ENCODE measurements at places on chromosomes 7 and 10. TPM values are rescaled to one million over a fixed set of nuclear protein-coding genes. Genes with fewer than 3 reads are reported as not detected.

AOAH gene
- 0.17 TPM for total RNA-seq

PAX4 gene
- not detected for total RNA-seq

GDF2 gene
- not detected for total RNA-seq

WASHC2C gene
- 18.8 TPM for total RNA-seq

MAGI2 gene
- total RNA-seq = 2.4 TPM

MYH16 gene
- not detected for total RNA-seq

ADAM22 gene
- 0.31 TPM for total RNA-seq

EVX1 gene
- total RNA-seq = not detected

PSD gene
- total RNA-seq = 0.35 TPM

HOXA4 gene
- 4.2 TPM for total RNA-seq

HYAL4 gene
- 8.2 TPM for total RNA-seq

NEUROD6 gene
- not detected for total RNA-seq

CLDN4 gene
- 0.61 TPM for total RNA-seq

SLC18A2 gene
- total RNA-seq = 0.10 TPM

GRB10 gene
- 40.4 TPM for total RNA-seq

- no peaks in the 10 kb centered on the region for H3K27me3 ChIP-seq
- H3K27ac ChIP-seq = no peak overlapping the region
- H3K4me1 ChIP-seq = no peaks in the 10 kb centered on the region
- no peaks in the 10 kb centered on the region for H3K36me3 ChIP-seq
- H3K4me3 ChIP-seq = no peak overlapping the region
These were observed 202.9 kb downstream of the ZNF248 start for GRCh38 chr10:37654466-37654865.

DNA sequence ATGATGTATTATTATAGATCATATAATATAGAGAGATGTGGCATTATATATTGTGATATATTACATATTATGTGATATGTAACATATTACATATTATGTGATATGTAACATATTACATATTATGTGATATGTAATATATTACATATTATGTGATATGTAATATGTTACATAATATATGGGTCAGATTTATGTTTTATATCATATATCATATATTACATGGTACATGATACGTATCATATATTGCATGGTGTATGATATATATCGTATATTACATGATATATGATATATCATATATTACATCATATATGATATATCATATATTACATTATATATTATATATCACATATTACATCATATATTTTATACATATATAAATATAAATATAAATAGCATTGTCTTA lies 164.1 kb upstream of the NEBL start:
- no peak overlapping the region for H3K4me3 ChIP-seq
- no peaks in the 10 kb centered on the region for H3K4me1 ChIP-seq
- no peaks in the 10 kb centered on the region for H3K36me3 ChIP-seq

DNA sequence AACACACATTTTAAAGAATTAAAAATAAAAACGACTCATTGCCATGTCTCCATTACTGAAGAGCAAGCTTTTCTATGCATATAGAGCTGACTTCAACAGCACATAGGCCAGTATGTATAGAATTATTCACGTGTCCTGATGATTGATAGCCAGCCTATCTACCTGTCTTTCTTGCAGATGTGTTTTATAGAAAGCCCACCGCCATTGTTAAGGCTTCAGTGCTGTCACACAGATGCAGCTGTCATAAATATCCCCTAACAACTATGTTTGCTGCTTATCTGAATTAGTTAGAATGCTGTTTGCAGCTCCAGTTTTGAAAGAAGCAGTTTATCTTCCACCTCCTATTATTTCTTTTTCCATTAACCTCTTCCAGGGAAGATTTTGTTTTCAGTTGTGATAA lies 235.9 kb downstream of the SLC25A13 start:
- DNase-seq = no peak
- H3K4me1 ChIP-seq = no peaks in the 10 kb centered on the region
- no peaks in the 10 kb centered on the region for H3K27me3 ChIP-seq
- H3K27ac ChIP-seq = no peak overlapping the region

DNA sequence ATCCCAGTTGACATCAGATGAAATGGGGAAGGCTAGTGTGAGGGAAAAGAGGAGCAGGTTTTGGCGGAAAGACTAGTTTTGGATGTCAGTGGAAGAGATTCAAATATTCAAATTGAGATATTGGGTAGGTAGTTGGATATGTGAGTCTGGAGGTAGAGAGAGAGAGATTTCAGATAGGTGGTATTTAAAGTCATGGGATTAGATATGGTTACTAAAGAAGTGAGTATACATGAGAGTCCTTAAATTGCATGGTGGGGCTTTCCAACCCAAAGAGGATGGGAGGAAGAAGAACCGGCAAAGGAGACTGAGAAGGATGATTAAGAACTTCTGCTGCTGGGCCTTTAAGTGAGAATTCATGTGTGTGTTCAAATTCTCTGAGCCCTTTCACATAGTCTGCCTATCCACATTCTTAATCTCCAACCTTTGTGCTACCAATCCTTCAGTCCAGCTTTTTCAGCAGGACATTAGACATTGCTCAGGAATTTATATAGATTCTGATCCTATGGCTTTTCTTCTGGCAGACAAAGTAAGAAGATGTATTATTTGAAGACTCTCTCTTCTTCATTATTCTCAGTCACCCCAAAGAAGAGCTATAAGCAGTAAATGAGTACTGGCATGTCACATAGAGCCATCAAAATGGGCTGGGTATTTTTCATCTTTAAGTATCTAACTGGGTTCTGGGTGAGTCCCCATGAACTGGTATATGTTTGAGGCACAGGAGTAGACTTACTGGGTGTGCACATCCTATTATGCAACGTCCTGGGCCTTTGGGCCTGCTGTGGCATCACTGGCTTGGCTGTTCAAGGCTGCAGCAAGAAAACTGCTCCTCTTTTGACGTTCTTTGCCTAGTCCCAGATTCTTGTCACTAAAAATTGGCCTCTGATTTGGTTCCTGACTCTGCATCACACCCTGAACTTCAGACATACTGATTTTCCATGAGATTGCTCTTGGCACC lies 33.6 kb downstream of the ST7 start:
- peaks cover 3% of the 10 kb centered on the region for H3K4me1 ChIP-seq
- no peaks in the 10 kb centered on the region for H3K36me3 ChIP-seq
- H3K27ac ChIP-seq = no peak overlapping the region
- H3K27me3 ChIP-seq = no peaks in the 10 kb centered on the region
- no peak overlapping the region for H3K4me3 ChIP-seq
- DNase-seq = no peak

DNA sequence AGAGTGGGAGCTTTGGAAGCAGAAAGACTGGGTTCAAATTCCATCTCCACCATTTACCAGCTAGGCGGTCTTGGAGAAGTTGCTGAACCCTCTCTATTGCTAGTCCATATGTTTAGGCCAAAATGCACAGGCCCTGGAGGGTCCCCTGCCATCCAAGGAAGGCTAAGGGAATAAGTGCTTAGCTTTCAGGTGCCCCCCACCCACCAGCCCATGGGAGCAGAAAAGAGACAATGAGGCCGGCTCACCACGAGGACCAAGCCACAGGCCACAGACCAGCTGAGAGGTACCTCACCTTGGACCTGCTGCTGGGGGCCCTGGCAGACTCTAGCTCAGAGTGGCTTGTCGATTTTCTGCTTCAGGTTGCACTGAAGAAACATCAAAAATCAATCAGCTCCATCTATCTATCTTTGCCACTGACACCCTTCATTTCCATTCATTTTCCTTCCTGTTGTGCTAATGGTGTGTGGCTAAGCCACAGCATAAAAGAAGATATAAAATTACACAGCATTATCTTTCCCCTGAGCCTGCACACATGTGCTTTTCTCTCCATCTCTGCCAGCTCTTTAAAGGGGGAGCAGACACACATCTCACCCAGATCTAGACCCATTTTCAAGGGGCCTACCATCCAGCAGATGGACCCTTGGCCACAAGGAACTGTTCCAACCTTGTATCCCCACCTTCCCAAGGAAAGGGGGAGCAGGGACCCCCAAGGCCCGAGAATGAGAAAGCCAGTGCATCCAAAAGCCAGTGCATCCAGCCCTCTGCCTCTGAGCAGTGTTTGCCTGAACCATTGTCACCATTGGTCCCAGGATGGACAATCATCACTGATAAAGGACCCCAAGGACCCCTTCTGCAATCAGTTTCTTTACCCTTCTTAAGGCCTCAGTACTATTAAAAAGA lies 65.4 kb downstream of the GRID1 start:
- H3K4me1 ChIP-seq = no peaks in the 10 kb centered on the region
- no peak for DNase-seq
- no peak overlapping the region for H3K4me3 ChIP-seq
- no peaks in the 10 kb centered on the region for H3K36me3 ChIP-seq
- H3K27me3 ChIP-seq = no peaks in the 10 kb centered on the region

DNA sequence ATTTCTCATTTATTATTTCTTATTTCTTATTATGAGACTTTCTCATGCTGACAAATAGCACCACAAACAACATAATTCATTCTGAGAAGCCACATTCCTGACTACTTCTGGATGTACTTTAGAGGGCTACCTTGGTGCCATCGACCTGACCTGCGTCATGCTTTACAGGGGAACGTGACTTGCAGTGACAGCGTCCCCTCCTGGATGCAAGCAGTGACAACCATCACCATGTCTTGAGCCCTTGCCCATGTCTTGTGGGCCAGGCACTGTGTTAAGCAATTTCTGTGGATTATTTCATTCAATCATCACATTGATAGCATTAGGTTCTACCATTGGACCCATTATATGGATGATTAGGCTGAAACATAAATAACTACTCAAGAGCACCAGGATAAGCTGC lies 137.0 kb downstream of the ANK3 start:
- H3K27ac ChIP-seq = no peak overlapping the region
- no peaks in the 10 kb centered on the region for H3K36me3 ChIP-seq
- H3K27me3 ChIP-seq = no peaks in the 10 kb centered on the region
- no peaks in the 10 kb centered on the region for H3K4me1 ChIP-seq
- DNase-seq = no peak
- H3K4me3 ChIP-seq = no peak overlapping the region

DNA sequence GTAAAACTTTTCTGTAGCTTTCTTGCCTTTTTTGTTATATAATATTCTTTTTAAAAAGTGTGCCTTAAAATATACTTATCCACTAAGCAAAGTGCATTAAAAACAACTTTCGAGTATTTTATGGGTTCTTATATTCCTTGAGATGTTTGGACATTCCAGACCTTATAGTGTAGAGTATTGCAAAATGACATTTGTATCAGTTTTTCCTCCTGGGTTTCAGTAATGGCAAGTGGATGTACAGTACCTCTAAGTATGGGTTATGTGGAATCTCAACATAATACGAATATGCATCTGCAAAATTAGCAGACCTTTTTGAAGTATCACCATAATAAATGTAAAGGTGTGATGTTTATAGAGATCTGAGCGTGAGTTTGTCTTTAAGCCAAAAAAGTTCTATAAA lies 2.7 kb downstream of the CDK13 start:
- peak overlapping the region; percentile 96 for H3K27ac ChIP-seq
- no peaks in the 10 kb centered on the region for H3K27me3 ChIP-seq
- peak overlapping the region; percentile 86 for H3K4me3 ChIP-seq
- H3K36me3 ChIP-seq = no peaks in the 10 kb centered on the region
- DNase-seq = no peak

DNA sequence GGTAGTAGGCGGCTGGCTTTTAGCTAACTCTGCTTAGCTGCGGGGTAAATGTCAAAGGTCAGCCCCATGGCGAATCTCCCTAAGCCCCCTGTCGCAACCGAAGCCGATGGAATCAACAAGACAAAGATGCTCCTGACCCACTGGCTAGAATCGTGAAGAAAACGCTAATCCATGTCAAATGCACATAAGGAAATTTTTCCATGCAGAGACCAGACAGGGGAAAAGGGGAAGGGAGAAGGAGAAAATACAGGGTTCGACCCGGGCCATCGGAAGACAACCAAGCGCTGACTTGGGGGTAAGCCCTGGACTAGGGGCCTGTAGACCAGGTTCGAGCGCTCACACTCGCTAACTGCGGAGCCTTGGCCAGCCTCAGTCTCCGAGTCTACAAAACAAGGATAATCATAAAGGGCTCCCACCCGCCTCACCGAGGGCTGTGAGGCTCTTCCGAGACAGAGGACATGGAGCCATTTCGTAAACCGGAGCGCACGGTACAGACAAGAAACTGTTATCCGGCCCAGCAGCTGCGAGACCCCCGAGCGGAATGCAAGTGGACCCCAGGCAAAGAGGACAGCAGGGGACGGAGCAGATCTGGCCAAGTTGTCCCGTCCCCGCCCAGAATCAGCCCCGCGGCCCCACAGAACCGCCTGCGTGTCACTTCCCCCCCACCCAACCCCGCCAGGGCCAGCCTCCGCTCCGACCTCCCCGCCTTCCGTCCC lies 507 bp downstream of the SAR1A start:
- no peaks in the 10 kb centered on the region for H3K27me3 ChIP-seq
- H3K27ac ChIP-seq = peak overlapping the region; percentile 94
- H3K4me1 ChIP-seq = peaks cover 25% of the 10 kb centered on the region
- no peaks in the 10 kb centered on the region for H3K36me3 ChIP-seq
- no peak for DNase-seq

- H3K4me3 ChIP-seq = no peak overlapping the region
- no peak for DNase-seq
- no peak overlapping the region for H3K27ac ChIP-seq
- no peaks in the 10 kb centered on the region for H3K36me3 ChIP-seq
- peaks cover 10% of the 10 kb centered on the region for H3K4me1 ChIP-seq
These were observed 56.3 kb downstream of the IFIT5 start for GRCh38 chr10:89470628-89471027.

GRCh38 chr10:117420768-117421167 lies 45.5 kb upstream of the PDZD8 start:
- H3K36me3 ChIP-seq = no peaks in the 10 kb centered on the region
- no peak for DNase-seq

DNA sequence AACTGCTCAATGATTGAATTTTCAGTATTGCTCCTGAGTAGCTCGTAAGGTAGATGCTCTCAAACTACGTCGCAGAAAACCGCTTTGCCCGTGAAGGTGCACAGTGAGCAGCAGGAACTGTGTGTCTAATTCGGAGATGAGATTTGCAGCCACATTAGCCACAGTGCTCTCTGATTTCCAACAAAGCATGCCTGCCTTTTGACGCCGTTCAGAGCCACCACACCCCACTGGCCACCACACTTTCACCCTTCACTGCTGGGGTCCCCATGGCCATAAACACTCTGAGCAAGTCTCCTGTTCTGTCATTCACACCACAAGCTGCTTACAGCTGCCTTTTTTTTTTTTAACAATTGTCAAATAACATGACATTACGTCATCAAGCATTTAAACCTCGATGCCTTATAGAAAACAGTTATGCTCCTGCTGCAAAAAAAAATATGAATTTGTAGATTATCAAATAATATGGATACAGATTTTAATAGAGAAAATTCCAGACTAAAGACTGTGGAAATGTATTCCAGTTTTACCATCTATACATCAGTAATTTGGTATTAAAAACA lies 578.8 kb upstream of the PFKP start:
- no peaks in the 10 kb centered on the region for H3K27me3 ChIP-seq
- no peaks in the 10 kb centered on the region for H3K36me3 ChIP-seq
- DNase-seq = no peak
- H3K4me3 ChIP-seq = no peak overlapping the region

GRCh38 chr7:74092964-74093471 lies 9.4 kb downstream of the LIMK1 start:
- H3K27ac ChIP-seq = peak overlapping the region; percentile 68
- H3K27me3 ChIP-seq = no peaks in the 10 kb centered on the region
- DNase-seq = peak; percentile 54
- no peak overlapping the region for H3K4me3 ChIP-seq
- no peaks in the 10 kb centered on the region for H3K36me3 ChIP-seq
- H3K4me1 ChIP-seq = peaks cover 18% of the 10 kb centered on the region

- H3K27me3 ChIP-seq = no peaks in the 10 kb centered on the region
- no peaks in the 10 kb centered on the region for H3K36me3 ChIP-seq
- H3K27ac ChIP-seq = no peak overlapping the region
- H3K4me1 ChIP-seq = no peaks in the 10 kb centered on the region
- no peak for DNase-seq
These were observed 255.3 kb downstream of the DNAJB9 start for GRCh38 chr7:108824840-108825580.

Data from gastrocnemius medialis (tissue), 4 donors.